ENCODE measurements at places on chromosomes 7 and 10.
A peak's percentile ranks its signal among the peaks of the same experiment; 100 is the strongest.

DNA sequence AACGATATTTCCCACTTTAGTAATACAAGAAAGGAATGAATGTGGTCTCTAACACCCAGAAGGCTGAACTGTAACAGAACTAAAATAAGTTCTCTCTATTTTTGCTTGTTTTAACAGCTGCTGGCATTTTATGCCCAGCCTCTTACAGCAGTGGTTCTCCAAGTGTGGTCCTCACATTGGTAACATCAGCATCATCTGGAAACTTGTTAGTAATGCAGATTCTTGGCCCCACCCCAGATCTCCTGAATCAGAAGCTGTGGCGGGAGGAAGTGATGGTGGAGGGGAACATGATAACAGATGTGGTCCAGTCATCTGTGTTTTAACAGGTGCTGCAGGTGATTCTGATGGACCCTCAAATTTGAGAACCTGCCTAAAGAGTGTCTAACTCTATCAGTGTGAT lies 170.1 kb downstream of the TMEM26 start:
- no peak for DNase-seq

GRCh38 chr7:143416565-143417149 lies 8.0 kb upstream of the EPHA1 start:
- no peak for DNase-seq

DNA sequence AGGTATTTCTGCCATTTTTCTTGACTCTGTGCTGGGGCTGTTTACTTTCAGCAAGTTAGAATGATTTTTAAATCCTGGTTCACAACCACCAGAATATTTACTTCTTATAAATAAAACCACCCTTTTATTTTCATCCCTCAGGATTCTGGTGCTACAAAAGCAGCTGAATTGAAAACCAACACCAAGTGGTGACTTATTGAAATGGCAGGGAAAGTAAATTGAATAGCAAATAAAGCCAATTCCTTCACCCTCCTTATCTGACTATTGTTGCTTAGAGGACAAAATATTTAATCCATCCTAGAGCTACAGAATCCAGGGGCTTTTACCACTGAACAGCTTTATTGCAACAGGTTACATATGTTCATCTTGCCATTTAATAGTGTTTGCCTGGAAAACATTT lies 828.6 kb upstream of the GHITM start:
- no peak for DNase-seq

DNA sequence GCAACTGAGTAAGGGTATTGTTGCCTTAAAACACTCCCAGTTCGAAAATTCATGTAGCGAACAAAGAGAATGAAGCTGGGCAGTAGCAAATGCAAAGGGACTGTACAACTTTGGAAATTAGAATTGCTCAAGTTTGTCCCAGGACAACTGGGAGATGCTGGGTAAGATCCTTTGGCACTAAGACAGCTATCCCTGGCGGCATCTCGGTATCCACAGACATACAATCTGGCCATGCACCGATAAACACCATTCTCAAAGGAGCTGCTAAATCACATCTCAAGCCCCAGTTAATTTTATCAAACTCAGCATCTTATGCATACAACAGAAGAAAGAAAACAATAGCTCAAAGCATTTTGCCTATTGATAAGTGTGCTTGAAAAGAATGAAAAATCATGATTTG lies 177.3 kb downstream of the AMPH start:
- no peak for DNase-seq

DNA sequence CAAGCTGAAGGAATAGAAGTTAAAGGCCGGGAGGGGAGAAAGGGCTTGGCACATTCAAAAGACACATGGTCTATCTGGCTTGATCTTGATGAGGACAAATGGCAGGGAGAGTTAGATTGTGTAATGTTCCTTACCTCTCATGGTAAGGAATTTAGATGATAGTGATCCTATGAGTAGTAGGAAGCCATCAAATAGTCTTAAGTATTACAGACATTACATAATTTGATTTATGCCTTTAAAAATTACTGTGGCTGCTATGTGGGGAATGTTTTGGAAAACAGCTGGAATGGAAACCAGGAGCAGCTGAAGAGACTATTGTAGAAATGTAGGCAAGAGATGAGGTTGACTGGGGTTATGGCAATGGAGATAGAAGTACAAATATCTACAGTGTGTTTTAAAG lies 351.3 kb upstream of the BMPER start:
- no peak for DNase-seq

- no peak for DNase-seq
Observed at GRCh38 chr10:62529396-62529795, 155.2 kb downstream of the ZNF365 start.

- DNase-seq, result no peak
Observed at GRCh38 chr10:103077491-103078308, 115.4 kb downstream of the NT5C2 start.

GRCh38 chr7:143257501-143257900 lies 5.7 kb upstream of the GSTK1 start:
- no peak for DNase-seq

DNA sequence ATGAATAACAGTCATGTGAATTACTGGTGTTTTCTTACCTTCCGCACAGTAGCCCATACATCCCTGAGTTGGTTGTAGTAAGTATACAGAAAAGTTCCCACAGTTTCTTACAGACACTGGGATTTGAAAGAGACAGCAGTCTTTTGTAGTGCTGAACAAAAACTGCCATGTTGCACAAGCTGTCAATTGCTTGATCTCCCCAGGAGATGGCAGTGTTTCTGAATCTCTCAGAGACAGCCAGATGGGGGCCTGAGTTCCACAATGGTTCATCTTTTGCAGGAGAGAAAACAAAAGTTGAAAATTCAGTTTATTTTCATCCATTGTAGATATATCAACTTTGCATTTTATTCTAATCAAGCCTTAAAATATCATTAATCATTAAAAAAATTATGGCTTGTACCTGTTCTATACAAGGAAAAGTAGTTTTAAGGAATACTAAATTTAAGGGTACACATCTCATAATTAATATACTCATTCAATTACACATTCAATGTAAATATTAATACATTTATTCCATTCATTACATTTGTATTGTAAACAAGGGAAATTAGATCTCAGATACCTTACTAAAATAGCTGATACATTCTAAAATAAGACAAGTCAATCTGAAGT lies 14.5 kb downstream of the VWDE start:
- peak; percentile 36 for DNase-seq

- no peak for DNase-seq
Observed at GRCh38 chr10:79123547-79123963, 54.8 kb downstream of the ZMIZ1 start.

DNA sequence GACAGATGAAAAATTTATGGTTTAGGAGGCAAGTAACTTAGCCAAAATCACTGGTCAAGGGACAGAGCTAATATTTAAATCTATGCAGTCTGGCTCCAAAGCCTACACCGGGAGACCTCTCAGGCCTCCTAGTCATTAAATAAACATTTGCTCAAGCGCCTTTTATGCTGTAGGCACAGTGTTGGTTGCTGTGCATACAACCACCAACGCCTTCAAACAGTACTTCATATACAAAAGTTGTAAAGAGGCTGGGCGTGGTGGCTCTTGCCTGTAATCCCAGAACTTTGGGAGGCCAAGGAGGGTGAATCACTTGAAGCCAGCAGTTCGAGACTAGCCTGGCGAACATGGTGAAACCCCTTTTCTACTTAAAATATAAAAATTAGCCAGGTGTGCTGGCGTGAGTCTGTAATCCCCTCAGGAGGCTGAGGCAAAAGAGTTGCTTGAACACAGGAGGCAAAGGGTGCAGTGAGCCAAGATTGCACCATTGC lies 159.8 kb downstream of the MAGI2 start:
- DNase-seq, result no peak

DNA sequence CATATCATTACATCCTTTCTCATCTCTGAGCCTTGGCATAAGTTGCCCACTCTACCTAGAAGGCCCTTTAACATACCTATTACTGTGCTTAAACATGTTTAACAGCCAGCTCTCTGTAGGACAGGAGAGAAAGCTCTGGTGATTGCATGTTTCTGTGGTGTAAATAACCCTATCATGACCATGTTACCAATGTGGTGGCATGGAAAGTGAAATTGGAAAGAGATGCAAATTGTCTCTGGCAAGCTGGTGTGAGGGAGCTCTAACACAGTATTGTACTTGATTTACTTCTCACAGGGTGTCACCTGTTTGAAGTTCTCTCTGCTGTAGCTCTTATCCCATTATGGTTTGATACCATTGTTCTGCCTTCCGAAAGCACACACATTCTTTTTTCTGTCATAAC lies 231.8 kb upstream of the DKK1 start:
- no peak for DNase-seq

- no peak for DNase-seq
Observed at GRCh38 chr10:98382691-98383101, 32.3 kb downstream of the PYROXD2 start.

GRCh38 chr7:80974396-80975358 lies 55.8 kb upstream of the SEMA3C start:
- DNase-seq, result no peak

GRCh38 chr10:50636618-50637579 lies 13.1 kb upstream of the SGMS1 start:
- no peak for DNase-seq

DNA sequence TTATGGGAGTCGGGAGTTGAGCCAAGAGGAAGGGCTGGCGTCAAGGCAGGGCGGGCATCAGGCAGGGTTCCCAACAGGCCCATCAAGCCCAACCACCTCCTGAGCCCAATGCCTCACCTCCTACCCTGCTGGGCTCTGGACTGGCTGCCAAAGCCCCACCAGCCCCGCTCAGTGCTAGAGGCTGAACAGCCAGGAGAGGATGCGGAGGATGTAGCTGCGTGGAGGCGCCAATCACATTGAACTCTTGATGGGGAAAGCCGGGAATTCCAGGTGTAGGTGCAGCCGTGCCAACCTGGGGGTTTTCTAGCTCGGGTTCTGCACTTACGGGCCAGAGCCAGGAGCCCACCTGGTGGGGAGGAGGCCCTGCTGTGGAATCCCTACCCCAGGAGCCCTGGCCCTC lies 12.9 kb downstream of the ATP5MF start:
- no peak for DNase-seq

- DNase-seq, result no peak
Observed at GRCh38 chr7:138584696-138585095, 116.5 kb downstream of the SVOPL start.

DNA sequence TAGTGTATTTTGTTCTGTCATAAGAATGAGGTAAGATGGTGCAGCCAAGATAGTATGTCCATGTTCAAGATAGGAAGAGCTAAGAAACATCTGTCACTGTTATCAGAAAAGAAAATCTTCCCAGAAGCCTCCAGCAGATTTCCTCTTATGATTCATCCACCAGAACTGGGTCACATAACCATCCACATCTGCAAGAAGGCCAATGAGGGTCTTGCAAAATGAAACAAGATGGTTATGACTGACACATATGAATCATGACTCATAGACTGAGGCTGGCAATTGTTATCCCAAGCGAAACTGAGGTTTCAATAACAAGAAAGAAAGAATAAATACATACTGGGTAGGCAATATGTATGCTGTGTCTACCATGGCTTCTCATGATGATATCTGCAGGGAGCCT lies 30.3 kb downstream of the CCNJ start:
- DNase-seq, result no peak

DNA sequence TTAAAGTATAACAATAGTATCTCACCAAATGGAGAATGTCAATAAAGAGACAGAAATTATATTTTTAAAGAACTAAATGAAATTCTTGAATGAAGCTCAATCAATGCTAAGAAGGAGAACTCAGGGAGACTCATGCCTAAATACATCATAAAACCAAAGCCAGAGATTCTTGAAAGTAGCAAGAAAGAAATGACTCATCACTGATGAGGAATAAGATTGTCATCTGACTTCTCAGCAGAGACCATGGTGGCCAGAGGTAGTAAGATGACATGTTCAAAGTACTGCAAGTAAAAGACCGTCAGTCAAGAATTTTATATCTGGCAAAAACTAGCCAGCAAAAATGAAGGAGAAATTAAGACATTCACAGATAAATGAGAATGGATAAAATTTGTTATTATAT lies 399.0 kb downstream of the GRID1 start:
- DNase-seq, result no peak

DNA sequence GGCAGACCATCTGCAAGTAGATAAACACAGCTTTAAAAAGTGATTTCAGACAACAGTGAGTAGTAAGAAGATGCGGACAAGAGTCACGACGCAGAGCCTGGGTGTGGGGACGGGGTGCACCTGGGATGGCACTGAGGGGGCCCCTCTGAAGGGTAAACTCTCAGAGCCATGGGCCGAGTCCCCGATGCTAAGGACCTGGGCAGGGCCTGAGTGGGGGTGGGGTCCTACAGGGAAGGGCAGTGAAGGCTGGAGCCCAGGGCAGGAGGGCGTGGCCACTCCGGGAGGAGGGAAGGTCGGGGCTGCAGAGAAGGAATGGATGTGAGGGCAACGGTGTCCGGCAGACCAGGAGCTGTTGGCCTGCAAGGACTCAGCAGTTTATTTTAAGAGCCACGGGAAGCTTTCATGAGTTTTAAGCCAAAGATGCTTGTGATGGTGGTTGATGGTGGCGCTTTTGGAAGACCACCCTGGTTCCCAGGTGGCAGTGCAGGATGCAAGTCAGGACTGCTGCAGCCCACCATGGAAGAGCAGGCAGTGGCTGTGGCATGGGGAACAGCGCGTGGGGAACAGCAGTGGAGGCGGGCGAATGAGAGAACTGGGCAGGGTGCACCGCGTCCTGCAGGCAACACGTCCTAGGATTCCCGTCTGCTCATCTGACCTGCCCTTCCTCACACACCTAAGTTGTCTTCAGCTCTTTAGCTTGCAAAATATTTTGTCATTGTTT lies 296.8 kb downstream of the DNAJB6 start:
- DNase-seq, result no peak

GRCh38 chr10:106571192-106571946 lies 593.1 kb downstream of the SORCS1 start:
- DNase-seq, result no peak

GRCh38 chr10:23069019-23069815 lies 26.2 kb upstream of the MSRB2 start:
- no peak for DNase-seq

DNA sequence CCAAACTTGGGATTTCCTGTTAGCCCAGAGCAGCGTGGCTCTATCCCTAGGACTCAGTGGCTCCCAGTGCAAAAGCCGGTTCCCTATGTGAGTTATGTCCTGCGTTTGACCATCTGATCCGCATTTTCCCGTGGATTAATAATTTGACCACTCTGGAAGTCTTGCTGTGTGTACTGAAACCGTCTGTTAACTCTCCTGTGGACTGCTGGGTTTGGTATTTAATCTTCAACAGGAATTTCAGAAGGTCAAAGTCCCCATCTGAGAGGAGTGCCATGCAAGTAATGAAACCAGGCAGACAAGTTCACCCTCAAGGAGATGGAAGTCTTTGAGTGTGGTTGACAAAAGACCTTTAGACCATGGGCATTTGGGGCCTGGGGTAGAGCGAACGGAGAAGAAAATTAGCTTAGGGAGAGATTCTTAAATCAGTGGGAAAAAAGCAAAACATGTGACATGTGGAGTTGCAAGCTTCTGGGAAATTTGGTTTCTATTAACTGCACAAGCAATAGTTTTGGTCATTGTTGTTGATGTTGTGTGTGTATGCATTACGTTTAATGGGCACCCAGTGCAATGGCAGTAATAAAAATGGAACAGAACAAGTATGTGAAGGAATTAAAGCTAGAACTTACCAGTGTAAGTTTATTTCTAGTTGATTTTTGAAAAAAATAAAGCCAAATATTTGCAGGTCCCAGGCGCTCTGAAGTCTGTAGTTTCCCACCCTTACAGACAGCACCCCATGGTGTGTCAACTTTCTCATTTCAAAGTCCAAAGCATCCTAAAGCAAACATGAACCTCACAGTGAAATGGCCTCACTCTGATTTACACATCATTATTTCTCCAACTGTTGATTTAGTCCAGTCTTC lies 38.2 kb downstream of the LYZL1 start:
- DNase-seq, result no peak
